ENCODE measurements at places on chromosomes 12 and 14.

- DNase-seq, result no peak
Observed at GRCh38 chr14:68274725-68275124, 455.1 kb downstream of the RAD51B start.

DNA sequence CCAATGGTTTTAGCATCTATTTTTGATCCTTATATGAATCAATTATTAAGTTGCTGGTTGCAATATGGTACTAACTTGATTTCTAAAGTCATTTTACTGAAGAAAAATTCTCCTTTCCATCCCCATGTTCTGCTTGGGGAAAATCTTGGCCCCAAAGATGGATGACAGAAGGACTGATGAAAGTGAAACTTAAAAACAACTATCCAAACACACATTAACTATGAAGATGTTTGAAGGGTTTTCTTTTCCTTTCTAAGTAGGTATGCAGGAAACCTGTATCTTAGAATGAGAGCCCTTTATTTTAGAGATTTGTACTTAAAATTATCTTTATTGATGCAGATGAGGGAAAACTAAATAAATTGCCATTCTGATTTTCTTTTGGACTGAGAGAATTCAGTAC is 5.9 kb downstream of the C12orf71 start:
- DNase-seq, result no peak

DNA sequence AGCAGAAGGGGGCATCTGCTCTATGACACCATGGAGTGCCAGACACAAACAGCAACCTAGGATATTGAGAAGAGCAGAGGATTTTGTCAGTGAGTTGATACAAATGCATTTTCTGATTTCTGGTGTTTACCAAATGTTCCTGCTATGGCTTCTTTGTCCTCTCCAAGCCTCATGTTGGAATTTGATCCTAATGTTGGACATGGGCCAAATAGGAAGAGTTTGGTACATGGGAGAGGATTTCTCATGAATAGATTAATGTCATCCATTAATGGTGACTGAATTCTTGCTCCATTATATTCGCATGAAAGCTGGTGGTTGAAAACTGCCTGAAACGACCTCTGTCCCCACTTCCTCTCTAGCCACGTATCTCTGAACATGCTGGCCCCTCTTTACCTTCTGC is 1002.2 kb upstream of the FLRT2 start:
- DNase-seq, result no peak

DNA sequence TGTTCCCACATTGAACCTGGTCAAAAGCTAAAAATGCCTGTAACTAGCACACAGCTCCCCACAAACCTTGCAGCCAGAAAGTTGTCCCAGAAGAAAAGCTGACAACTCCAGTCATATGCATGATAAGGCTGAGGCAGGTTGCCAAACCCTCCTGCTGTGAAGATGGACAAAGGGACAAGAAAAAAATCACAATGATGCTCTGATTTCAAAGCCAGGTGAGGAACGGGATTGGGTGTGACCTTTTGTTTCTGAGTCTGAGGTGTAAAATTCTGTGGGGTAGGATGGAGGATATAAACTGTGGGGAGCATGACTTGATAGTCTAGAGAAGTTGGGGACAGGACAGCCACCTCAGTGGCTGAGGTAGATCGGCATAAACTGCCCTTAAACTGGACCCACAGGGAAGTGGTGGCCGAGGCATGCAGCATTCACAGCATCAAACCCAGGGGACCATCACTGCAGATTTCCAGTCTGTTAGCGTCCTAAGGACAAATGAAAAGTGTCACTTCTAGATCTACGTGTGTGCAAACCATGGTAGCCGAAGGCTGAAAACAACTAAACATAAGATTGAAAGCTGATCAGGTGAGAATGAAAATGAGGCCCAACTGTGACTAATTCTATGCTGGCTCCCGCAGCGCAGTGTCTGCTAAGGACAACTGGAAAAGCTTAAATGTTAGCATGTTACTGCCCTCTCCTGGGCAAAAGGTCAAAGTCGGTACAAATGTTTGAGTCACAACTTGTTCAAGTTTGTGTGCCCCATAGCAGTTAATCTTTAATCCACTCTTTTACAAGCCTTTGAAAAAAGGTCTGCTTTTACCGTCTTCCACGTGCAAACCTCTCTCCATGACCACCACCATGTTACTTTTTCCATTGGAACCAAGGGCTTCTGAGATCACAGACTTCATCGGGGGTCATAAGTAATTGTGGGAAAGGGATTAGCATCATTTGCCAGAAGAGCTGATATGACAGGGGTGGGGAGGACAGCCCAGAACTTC is 39.8 kb downstream of the GRIN2B start:
- peak; percentile 30 for DNase-seq

DNA sequence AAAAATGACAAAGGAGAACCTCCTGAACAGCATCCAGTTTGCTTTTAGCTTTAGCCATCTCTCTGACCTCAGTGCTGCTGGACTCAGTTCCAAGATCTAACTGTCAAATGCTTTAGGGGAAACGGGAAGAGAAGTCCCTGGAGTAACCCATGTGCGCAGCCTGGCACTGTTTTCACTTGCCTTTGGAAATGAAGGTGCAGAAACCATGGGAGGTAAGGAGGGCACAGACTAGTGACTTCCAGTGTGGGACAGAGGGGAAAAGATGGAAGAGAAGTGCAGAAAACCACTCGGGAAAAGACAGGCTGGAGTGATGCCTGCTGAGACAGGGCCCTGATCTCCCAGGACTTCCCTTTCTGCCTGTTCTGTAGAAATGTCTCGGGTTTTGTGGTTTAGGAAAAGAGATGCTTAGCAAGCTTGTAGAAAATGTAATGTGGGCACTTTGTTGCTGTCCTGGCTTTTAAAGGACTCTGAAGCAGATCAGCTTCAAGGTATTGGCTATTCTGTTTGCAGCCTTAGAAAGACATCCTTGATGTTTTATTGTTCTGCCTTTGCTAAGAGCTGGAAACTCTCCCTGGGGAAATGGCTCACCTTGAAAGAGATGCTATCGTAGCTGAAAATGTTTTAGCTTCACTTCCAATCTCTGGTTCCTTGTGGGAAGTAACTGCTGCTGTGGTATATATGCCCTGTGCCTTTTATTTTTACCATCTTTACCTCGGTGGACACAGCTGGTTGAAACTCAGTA is 124.6 kb upstream of the HIF1A start:
- DNase-seq, result no peak
